ENCODE measurements at places on chromosomes 11 and 22. TPM values are rescaled to one million over a fixed set of nuclear protein-coding genes. Genes with fewer than 3 reads are reported as not detected.

Gene ZNRD2
- total RNA-seq, result 26.6 TPM

DNA sequence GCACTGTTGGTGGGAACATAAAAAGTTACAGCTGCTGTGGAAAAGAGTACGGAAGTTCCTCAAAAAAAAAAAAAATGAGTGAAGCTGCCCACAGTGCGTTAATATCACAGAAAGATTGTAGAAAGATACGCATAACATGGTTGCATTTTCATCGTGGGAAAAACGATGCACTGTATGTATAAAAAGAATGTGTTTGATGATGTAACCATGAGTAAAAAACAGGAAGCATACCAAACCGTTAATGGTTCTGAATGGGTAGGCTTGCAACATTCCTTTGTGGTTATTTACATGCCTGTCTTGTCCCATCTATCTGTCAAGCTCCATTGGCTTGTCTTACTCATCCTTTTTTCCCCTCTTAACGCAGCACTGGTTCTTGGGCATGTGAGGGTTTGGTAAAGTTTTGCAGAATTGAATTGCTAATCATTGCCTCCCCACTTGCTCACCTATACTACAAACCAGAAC, 33.8 kb upstream of the DKK3 start:
- DNase-seq, result no peak

DNA sequence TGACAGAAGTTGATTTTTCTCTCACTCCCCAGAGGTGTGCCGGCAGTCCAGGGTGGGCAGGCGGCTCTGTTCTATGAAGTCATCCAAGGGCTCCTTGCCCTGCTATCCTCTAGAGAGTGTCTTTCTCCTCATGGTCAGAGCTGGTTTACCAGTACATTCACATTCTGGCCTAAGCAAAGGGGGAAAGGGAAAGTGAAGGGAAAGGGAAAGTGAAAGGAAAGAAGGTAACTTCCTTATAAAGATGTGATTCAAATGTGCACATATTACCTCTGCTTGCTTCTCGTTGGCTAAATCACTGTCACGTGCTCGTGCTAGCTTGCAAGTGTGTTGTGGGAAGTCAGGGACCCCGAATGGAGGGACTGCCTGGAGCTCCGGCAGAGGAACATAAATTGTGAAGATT, 2.9 kb upstream of the HTATIP2 start:
- DNase-seq, result no peak

- DNase-seq, result no peak
These were observed 3.9 kb upstream of the SLC16A8 start for GRCh38 chr22:38087855-38088254.

Gene EIF1AD
- 15.2 TPM for total RNA-seq

DNA sequence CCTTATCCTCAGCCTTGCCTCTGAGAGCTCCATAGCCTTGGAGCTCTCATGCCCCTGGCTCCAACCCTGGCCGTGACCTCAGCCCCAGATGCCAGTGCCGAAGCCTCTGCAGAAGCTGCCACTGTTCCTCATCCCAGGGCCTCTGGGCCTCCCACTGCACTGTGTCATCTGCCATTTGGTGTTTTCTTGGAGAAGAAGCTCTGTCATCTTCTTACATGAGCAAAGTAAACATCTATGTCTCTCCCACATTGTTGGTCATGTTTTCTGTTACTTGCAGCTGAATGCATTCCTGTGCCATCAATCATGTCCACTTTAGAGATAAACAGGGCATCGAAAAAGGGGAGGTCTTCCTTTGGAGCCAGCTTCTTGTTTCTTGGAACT, 45.0 kb upstream of the FTH1 start:
- DNase-seq, result no peak

Gene CHRNA10
- 1.2 TPM for total RNA-seq

Gene SLC6A5
- total RNA-seq, result not detected

Gene PDGFB
- total RNA-seq, result 7.1 TPM

GRCh38 chr11:9099617-9100016, 8.2 kb upstream of the SCUBE2 start:
- DNase-seq, result no peak

Gene CARD18
- total RNA-seq, result not detected

Gene FGF19
- 0.31 TPM for total RNA-seq

Gene APOBEC3H
- not detected for total RNA-seq

- no peak for DNase-seq
These were observed 309.7 kb upstream of the PLET1 start for GRCh38 chr11:112570333-112570732.

GRCh38 chr22:41911001-41911611, 3.8 kb downstream of the SHISA8 start:
- DNase-seq, result no peak

GRCh38 chr11:61732705-61733104, 19.7 kb upstream of the MYRF start:
- no peak for DNase-seq
